ENCODE measurements at places on chromosomes 3 and 15.

GRCh38 chr15:91549581-91549980 lies 303.9 kb upstream of the SLCO3A1 start:
- DNase-seq, result no peak

GRCh38 chr15:69154684-69155083 lies 5.8 kb upstream of the GLCE start:
- no peak for DNase-seq

GRCh38 chr3:64164349-64164748 lies 60.9 kb downstream of the PRICKLE2 start:
- no peak for DNase-seq

DNA sequence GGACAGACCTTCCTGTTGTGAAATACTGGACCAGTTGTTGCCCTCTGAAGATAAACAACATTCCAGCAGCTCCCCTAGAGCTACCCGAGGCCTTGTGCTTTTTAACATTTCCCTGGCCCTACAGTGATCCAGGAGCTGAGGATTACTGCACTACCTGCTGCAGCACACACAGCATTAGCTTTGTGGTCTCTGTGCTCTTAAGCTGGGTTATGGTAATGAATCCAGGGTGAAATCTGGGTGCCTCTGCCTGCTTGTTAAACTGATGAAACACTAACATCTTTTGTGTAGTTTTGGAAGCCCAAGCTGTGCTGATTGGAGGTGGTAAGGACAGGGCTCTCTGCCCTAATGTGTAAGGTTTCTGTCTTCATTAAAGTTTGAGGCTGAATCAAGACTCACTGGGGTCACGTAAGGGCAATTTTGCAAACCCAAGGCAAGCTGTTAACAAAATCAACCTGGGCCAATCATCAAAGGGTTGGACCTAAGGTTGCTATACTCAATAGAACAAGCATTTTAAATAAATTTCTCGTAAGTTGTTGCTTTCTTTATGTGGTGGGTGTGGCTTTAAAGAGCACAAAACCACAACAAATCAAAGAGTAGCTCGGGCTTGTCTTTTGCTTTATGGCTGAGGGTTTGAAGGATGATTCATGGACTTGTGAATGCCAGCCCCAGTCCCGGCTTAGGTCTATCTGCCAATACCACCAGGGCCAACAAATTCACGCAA lies 183.9 kb downstream of the TPRG1 start:
- peak; percentile 9 for DNase-seq

DNA sequence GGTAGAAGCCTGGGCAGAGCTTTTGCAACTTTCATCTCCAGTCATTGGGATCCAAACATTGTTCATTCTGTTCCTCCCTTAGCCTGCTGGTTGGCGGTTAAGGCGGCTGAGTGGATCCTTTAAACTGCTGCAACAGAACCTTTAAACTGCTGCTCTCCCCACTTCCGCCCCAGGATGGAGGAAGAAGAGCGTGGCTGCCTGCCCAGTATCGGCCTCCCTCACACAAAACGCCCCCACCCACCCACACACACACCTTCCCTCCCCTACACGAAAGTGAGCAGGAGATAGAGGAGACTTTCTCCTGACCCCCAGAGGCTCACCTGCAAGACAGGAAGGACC lies 460 bp upstream of the ZMAT3 start:
- peak; percentile 24 for DNase-seq

DNA sequence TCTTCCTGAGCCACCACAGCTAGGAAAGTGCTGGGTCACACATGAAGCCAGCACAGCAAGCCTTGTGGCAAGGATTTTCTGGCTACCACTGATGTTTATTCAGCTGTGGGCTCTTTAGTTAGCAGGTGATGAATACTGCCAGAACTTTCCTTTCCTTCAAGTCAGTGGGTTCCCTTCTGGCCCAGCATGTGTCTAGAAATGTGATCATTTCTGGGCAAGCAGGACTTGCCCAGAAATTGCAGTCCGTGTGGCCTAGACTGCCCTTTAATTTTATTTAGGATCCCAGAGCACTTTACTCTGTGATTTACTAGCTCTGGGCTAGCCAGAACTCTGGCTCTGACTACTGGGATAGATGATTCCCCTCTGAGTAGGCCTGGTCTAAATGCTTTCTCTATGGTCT lies 397.5 kb downstream of the ZIC4 start:
- DNase-seq, result no peak

DNA sequence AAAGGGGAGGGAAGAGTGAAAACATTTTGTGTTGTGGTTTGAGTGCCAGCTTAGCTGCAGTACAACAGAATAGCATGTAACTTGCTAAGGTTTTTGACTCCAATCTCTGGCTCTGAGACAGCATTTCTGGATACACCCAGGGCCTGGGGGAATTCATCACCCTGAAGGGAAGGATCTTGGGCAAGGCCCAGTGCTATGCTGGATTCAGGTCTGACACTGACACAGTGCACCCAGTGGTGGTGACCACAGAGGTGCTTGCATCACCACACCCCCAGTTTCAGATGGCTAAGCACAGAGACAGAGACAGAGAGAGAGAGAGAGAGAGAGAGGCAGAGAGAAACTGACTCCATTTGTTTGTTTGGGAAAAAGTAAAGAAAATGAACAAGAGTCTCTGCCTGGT lies 74.1 kb upstream of the KBTBD8 start:
- no peak for DNase-seq

- no peak for DNase-seq
Measured at GRCh38 chr15:65646486-65646885, 24.7 kb downstream of the SLC24A1 start.

GRCh38 chr15:85880501-85881190 lies 85.9 kb upstream of the KLHL25 start:
- DNase-seq, result no peak

- no peak for DNase-seq
Measured at GRCh38 chr3:193744822-193745684, 152.0 kb downstream of the OPA1 start.

DNA sequence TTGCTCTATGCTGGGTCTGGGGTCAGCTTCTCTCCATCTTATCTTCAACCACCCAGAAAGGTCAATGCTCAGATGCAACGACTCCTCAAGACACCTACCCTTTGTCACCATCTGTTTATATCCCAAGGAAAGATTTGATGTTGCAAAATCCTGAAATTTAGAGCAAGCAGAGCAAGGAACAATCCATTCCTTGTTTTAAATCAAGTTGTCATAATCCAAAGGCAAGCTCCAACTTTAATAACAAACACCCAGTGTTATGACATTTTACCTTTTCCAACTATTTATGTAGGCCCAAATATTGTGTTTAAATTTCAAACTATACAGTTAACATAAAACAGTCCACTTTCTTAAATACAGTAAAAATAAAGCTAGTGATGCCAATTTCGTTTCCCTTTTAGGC lies 116.5 kb upstream of the LRIG1 start:
- no peak for DNase-seq

GRCh38 chr3:126517291-126517951 lies at the start of gene UROC1:
Gene UROC1, minus strand, starts transcription at chr3:126517773. Its CDS starts 54 bp downstream, at chr3:126517719.
- no peak for DNase-seq

- DNase-seq, result no peak
Measured at GRCh38 chr15:25790000-25790660, 73.0 kb downstream of the ATP10A start.

DNA sequence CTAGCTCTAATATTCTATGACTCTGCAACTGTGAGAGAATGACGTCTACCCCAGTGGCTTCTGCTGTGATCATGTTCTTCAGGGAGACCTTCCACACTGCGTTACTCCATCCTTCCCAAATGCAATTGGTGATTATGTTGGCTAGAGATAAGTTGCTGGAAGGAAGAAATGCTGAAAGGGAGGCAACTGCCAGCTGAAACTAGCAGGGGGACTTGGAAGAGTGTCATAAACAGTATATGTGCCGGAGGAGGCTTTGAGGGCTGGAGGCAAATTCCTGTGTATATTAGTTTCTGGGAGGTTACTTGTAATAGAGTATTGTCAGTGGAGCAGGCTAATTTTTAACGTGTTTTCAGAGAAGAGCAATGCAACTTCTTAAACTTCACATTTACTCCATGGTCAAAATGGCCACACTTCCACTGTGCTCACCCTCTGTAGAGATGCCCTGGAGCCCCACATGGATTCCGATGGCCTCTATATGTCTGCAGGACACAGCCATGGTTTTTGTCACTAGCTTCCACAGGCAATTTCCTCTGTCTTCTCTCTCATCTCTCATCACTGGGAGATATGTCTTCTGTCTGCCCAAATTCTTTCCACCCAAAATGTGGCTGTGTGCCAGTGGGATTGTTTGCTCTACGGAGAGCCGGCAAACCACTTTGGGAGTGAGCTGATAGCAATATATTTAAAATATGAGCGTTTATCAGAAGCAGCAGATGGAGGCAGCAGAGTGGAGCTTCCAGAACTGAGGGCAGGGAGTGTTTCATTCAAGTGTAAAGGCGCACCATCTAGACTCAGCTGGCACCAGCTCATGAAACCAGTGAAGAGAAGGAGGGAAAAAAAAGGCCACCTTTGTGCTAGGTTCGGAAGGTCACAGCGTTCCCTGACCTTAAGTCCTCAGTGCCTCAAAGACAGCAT lies 13.3 kb upstream of the CD47 start:
- DNase-seq, result no peak

GRCh38 chr3:158491968-158492367 lies 79.0 kb upstream of the MLF1 start:
- DNase-seq, result no peak

DNA sequence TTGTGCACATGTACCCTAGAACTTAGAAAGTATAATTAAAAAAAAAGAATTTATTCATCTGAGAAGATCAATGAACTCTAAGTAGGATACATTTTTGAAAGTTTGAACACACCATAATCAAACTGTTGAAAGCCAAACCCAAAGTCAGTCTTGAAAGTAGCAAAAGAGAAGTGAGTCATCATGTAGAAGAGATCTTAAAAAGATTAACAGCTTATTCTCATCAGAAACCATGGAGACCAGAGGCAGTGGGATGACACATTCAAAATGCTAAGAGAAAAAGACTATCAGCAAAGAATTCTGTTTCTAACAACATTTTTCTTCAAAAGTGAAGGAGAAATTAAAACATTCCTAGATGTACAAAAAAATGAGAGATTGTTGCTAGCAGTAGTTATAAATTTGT lies 60.7 kb downstream of the TIMP4 start:
- DNase-seq, result no peak

GRCh38 chr3:149019580-149019979 lies 28.2 kb downstream of the GYG1 start:
- DNase-seq, result no peak

GRCh38 chr3:120326784-120327183 lies 22.4 kb downstream of the LRRC58 start:
- no peak for DNase-seq

- no peak for DNase-seq
Measured at GRCh38 chr3:51955893-51956770, 951 bp downstream of the GPR62 start.

GRCh38 chr3:159828542-159828943 lies 160.1 kb upstream of the IL12A start:
- no peak for DNase-seq

GRCh38 chr3:146416366-146416765 lies 53.0 kb downstream of the PLSCR2 start:
- no peak for DNase-seq

DNA sequence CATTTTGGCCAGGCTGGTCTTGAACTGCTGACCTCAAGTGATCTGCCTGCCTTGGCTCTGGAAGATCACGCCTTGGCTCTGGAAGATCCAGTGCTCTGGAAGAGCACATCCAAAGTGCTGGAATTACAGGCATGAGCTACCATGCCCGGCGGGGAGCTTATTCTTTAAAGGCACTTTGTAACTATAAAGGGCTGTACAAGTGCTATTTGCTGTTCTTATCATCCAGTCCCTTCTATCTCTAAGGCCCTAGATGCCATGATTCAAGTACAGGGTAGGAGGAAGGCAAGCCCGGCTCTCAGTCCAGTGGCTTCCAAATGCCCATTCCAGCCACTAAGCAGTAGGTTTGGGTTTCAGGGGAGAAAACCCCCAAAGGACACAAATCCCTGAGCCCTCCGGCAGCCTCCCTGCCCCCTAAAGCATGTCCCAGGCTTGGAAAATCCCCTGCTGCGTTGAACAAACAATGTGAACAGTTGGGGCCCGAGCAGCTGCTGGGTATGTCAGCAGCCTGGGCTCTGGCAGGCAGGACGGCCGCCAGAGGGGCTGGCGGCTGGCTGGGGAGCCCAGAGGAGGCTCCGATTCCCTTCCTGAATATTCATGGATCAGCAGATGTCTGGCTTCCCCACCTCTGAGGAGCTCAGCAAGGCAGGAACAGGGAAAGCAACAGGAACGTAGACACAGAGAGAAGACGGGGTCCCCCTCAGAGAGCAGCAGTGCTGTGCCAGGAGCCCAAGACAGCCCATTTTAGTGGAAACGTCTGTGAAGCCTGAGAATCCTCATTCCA lies 7.7 kb downstream of the IGDCC4 start:
- no peak for DNase-seq

DNA sequence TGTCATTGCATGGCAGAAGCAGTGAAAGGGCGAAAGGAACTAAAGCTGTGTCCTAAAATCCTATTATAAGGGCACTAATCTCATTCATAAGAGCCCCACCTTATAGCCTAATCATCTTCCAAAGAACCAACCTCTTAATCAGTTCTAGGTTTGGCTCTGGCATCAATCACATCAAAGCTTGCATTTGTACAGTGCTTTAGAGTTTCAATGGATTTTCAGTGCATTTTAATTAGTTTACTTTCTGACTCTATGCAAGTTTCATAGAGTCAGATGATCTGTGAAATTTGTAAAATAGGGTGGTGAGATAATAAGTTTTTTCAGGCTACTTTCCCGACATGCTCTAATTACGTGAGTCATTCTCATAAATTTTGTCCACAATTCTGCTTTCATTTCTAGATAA lies 341.1 kb downstream of the DIPK2A start:
- DNase-seq, result no peak

DNA sequence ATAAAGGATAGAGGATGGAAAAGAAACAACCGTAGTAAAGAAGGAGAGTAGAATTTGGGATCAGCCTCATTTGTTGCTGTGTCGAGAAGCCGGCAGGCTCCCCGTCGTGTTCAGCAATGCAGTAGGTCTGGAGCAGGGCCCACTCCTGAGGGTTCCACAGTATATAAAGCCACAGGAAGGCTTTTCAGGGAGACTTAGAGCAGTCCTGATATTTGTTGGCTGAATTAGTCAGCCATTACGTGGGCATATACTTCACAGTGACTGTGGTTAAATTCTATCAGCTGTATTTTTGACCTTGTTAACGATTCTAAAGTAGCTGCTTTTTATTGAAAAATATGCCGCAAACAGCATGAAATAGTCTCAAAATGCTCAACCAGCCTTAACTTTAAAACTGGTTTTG lies 149.5 kb downstream of the ITPR1 start:
- no peak for DNase-seq
